ENCODE measurements at places on chromosomes 6 and 20.

GRCh38 chr20:9099372-9099771 is 30.5 kb downstream of the PLCB4 start:
- DNase-seq: no peak

DNA sequence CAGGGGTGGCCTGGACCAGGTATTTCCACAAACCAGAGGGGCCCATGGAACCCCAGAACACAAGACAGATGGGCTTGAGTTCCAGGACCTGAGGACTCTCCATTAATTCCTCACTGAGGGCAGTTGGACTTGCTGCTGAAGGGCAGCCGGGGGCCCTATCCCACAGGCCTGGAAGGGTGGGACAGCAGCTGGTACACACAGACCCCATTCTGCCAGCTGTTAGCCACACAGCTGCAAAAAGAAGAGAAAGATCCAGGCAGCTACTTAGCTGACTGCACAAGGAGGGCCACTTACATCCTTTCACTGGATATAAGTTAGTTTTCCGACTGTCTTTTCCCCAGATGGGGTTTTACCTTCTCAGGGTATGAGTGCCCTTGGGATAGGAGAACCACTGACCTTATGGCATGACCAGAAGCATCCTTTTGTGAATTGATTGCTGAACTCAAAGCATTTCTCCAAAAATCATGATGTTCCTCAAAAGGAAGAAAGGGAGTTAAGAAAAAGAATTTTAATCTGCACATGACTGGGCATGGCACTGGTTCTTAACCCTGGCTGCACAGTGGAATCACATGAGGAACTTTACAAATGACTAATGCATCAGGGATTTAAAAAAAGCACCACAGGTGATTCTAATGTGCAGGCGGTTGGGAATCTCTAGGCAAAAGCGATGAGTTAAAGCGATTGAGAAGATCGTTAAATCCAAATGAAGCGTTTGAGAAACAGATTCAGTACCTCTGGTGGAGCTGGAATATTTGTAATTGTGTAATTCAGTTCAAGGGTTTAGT is 199.4 kb downstream of the TFAP2A start:
- DNase-seq: no peak

- no peak for DNase-seq
These were observed 141.4 kb downstream of the CD83 start for GRCh38 chr6:14258695-14259593.

- DNase-seq: peak; percentile 54
These were observed 271.4 kb downstream of the EYA4 start for GRCh38 chr6:133512410-133513016.

DNA sequence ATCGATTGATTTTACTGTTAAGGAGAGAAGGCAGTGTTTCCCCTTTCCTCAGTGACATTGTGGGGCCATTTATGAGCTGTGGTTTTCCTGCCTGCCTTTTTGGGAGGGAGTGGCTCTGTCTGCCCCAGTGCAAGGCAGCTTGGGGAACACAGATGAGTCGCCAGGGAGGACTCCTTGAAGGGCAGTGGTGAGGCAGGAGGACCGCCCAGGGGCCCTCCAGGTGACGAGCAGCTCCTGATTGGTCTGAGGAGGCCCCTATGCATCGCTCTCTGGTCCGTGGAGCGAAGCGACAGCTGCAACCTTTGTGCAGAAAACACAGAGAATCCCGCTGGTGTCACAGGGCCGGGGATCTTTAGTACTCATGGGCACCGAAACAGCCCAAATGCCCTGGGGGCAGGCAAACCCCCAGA is 100.3 kb downstream of the TMEM242 start:
- DNase-seq: no peak

DNA sequence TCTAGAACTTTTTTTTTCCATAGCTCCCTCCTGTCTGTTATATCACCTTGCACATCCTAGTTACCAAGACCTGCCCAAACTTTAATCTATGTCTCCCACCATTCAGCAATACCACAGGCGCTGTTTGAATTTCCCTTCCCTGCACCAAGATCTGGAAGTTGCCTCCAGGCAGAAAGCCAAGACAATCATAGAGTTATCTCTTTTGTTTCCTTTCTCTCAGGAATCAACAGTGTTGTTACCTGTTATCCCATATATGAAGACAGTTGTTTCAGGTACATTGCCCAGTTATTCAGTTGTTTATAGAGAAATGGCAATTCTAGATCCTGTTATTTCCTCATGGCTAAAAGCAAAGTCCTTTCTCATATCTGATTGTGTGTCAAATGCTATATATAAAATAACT is 63.2 kb downstream of the PDSS2 start:
- no peak for DNase-seq

- peak; percentile 98 for DNase-seq
These were observed 3.7 kb downstream of the PRSS16 start for GRCh38 chr6:27251112-27251605.

- DNase-seq: no peak
These were observed 16.3 kb upstream of the ZDHHC14 start for GRCh38 chr6:157364705-157365104.

- no peak for DNase-seq
These were observed 146.6 kb downstream of the FRK start for GRCh38 chr6:115914098-115914497.

All from NCI-H1105 treated with DMSO at 0.1 percent for 48 hours (cell line).